Fibroblast of skin of scalp (primary cell): ENCODE measurements at places on chromosomes 13 and 19.

- DNase-seq = no peak
Measured at GRCh38 chr19:5466072-5466471, 10.9 kb downstream of the ZNRF4 start.

GRCh38 chr13:98557937-98558792, 18.7 kb downstream of the STK24 start:
- DNase-seq = peak; percentile 57

- DNase-seq = peak; percentile 31
Measured at GRCh38 chr13:44715287-44716230, 139.4 kb upstream of the TSC22D1 start.

- DNase-seq = no peak
Measured at GRCh38 chr13:111302045-111302726, 18.3 kb upstream of the TEX29 start.

DNA sequence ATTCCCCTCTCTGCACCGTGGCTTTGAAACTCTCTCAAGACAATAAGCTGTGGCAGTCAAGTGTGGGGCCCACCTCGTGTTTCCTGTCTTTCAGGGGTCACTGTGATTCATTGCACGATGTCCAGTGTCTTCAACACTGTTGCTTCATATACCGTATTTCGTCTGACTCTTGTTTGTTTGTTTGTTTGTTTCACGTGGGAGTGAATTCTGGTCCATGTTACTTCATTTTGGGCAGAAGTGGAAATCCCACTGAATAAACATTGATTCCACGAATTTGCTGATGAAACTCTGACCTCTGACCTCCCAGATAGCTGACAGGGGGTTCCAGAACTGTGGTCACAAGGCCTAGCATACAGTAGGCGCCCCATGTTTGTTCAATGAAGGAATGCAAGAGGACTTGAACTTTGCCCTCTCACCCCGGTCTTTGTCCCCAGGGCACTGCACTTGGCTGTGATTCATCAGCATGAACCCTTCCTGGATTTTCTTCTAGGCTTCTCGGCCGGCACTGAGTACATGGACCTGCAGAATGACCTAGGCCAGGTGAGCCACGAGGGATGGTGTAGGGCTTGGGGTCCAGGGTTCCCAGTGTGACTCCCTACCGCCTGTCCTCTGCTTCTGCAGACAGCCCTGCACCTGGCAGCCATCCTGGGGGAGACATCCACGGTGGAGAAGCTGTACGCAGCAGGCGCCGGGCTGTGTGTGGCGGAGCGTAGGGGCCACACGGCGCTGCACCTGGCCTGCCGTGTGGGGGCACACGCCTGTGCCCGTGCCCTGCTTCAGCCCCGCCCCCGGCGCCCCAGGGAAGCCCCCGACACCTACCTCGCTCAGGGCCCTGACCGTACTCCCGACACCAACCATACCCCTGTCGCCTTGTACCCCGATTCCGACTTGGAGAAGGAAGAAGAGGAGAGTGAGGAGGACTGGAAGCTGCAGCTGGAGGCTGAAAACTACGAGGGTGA, 5.1 kb downstream of the NFKBIB start:
- no peak for DNase-seq

- no peak for DNase-seq
Measured at GRCh38 chr19:30745476-30745985, 373.3 kb downstream of the ZNF536 start.

DNA sequence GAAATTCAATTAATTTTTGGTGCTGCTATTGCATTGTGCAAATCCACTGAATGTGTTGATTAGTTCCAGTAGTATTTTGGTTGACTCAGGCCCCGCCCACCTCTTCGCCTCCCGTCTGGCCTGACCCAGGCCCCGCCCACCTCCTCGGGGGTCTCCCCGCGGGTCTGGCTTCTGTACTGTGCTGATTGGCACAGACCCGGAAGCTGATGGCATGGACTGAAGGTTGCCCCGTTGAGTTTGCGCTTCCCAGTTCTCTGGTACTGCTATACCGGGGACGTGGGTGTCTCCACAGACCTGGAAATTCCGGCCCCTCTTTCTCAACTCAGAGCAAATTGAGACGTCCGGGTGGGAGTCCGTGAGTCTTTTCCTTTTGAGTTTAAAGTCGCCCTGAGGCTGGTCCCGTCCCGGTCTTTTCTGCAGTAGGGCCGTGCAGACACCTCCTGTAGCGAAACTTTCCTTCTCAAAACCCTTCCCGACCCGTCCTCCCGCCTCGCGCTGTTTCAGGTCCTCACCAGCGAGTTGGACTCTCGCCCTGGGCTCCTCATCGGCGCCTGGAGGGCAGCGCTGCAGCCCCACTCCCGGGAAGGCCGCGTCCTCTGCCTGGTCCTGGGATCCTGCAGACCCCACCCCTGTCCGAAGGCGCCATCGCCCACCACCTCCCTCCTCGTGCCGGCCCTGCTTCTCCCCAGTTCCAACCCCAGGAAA, 14.8 kb downstream of the ZNF701 start:
- no peak for DNase-seq

GRCh38 chr13:93499991-93500390, 273.4 kb downstream of the GPC6 start:
- DNase-seq = no peak

GRCh38 chr19:4816202-4816949, 15.1 kb downstream of the TICAM1 start:
- DNase-seq = no peak
